ENCODE measurements at places on chromosomes 1 and 21.

- DNase-seq, result no peak
These were observed 36.2 kb upstream of the EDEM3 start for GRCh38 chr1:184790642-184791549.

GRCh38 chr1:118290571-118290970, 105.5 kb upstream of the SPAG17 start:
- no peak for DNase-seq

DNA sequence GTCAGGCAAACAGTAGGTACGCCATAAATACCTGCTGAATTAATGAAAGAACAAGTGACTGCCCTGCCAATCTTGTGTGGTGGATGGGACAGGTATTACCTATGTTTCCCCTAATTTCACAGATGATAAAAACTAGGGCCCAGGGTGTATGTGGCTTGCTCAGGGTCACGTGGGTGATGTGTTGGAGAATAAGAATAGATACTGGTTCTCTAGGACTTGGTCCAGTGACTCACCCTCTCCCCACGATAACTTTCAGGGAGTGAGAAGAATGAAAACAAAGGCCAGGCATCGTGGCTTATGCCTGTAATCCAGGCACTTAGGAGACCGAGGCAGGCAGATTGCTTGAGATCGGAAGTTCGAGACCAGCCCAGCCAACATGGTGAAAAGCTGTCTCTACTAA, 26.7 kb downstream of the SLC26A9 start:
- no peak for DNase-seq

GRCh38 chr1:55127827-55128343, 87.3 kb downstream of the USP24 start:
- DNase-seq, result no peak

- no peak for DNase-seq
These were observed 24.7 kb upstream of the POGK start for GRCh38 chr1:166814611-166815010.

DNA sequence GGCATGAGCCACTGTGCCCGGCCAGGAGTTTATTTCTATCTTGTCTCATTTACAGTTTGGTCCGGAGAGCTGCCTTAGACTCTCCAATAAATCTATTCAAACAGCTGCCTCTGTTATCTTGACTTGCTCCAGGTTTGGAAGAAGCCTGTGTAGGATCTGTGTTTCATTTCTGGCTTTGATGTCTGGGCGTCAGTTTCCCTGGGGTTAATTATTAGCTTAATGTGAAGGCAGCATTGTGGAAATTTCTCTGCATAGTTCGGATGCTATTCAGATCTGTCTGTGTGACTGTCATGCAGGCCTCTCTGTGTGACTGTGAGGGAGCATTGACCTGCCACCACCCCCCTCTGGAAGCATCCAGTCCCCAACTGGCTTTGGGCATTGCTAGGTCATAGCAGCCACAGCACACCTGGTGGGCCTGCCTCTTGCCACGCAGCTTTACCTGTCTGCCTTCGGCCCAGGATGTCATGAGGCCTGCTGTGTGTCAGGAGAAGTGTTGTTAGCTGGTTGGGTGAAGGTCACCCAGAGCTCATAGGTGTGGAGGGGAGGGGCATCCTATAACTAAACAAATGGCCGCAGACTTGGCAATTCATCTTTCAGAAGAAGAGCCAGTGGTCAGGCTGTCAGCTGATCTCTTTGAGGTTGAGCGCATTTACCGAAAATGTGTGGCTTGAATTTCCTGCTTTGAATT, 9.8 kb downstream of the IFNGR2 start:
- DNase-seq, result no peak

- no peak for DNase-seq
These were observed 11.5 kb upstream of the KCNT2 start for GRCh38 chr1:196619721-196620120.

DNA sequence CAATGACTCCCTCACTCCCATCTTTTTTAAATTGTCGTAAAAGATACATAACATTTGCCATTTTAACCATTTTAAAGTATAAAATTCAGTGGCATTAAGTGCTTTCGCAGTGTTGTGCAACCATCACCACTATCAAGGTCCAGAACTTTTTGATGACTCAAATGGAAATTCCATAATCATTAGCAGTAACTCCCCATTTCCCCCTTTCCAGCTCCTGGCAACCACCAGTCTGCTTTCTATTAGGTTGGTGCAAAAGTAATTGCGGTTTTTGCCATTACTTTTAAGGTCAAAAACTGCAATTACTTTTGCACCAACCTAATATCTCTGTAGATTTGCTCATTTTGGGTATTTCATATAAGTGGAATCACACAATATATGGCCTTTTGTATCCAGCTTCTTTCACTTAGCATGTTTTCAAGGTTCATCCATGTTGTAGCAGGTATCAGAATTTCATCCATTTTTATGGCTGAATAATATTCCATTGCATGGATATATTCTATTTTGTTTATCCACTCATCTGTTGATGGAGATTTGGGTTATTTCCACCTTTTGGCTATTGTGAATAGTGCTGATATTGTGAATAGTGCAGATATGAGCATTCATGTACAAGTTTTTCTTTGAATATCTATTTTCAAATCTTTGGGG, 159.7 kb downstream of the HIVEP3 start:
- DNase-seq, result no peak

GRCh38 chr1:202014915-202015661, 4.7 kb downstream of the ELF3 start:
- DNase-seq, result no peak

- no peak for DNase-seq
These were observed 459.7 kb upstream of the ZP4 start for GRCh38 chr1:238350471-238350870.

DNA sequence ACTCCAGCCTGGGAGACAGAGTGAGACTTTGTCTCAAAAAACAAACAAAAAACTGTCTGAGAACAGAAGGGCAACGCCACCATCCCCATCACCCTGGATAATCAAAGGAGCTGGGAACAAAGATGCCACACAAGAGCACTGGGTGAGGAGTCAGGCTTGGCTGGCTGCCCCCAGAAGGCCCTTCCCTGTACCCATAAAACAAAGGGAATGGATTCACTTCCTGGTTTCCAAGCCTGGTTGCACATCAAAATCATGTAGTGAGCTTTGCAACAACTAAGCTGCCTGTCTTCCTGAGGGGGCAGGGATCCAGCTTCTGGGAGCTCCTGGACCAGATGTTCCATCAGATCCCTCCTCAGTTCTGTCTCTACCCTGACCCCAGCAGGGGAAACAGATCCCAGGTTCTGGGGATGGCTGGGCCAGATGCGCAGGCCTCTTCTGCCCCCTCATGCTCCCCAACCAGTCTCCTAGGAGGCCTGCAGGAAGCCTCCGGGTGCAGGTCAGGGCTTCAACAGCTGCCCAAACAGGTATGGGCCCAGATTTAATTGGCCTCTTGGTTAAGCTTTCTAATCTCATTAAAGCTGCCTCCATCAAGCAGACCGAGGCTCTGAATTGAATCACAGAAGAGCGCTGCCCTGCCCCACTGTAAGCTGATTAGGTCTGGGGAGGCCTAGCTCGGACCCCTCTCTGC, 97.8 kb downstream of the MRPL37 start:
- no peak for DNase-seq

- DNase-seq, result no peak
These were observed 23.2 kb upstream of the BECN2 start for GRCh38 chr1:241934201-241934848.

DNA sequence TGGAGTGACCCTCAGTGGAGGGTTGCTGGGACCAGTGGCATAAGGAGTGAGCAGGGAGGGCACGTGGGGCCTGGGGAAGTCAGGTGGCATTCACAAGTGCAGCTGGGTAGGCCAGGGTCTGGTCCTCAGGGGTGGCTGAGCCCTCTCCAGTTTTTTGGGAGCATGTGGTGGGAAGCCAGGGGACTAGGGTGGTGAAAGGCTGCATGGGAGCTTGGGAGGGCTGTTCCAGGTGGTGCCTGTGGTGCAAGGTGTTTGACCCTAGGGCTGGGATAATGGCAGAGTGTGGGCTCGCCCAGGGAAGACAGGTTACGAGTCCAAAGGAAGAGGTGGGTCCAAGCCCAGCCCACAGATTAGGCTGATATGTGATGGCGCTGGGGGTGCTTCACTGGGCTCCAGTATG, 30.5 kb downstream of the MAN1C1 start:
- DNase-seq, result no peak

DNA sequence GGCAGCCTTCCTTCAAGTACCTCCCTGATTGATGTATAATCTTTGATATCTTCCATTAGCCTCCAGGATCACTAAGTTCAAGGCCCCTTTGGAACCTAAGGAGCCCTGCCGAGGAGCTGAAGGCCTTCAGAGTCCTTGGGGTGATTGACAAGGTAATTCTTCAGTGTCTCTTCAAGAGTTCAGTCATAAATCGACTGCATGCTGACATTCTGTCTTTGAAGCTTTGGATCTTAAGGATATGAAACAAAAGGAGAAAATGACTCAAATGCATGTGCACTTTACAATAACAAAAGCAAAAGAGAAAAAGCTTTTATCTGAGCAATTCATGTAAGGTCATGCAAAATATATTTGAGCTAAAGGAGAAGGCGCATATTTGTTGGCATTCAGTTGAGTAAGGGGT, 125.3 kb downstream of the RPS6KC1 start:
- DNase-seq, result peak; percentile 73

GRCh38 chr1:157147906-157148700, 9.9 kb upstream of the ETV3 start:
- DNase-seq, result no peak

GRCh38 chr1:168227620-168228019, 1.8 kb downstream of the SFT2D2 start:
- no peak for DNase-seq

- DNase-seq, result no peak
These were observed 42.0 kb upstream of the TSPEAR start for GRCh38 chr21:44753357-44753756.

DNA sequence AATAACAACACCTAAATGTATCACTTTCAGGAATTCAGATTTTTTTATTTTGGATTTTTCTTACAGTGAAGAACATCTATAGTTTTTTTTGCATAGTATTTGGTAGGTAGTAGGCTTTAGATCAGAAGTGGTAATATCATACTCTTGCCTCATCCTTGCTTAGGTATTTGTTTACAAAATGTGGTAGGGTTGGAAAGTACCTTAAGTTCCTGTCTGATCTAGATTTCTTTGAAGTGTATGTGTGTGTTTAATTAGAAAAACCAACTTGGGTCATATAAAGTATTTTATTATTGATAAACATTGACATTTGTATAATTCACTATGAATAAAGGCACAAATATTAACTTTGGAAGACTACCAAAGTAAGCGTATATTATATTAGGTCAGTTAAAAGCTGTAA, 85.3 kb upstream of the GPR88 start:
- no peak for DNase-seq

GRCh38 chr1:25038699-25039098, 108.6 kb upstream of the RUNX3 start:
- DNase-seq, result no peak

GRCh38 chr1:78210175-78210574, 164.4 kb downstream of the GIPC2 start:
- DNase-seq, result no peak

DNA sequence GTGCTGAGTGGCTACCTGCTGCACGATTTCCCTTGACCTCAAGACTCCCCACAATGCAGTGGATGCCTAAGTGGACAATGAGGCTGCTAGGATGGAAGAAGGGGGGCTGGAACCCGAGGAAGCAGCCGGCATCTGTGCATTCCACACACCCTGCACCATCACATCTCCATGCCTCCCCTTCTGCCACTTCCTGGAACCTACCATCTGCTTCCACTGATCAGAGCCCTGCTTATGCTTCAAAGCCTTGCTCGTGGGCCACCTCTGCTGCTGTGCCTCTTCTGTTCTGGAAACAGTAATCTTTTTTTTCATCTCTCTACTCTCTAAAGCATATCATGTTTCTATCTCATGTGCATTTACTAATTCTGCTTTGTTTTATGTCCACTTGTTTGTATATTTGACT, 66.2 kb upstream of the WDR26 start:
- no peak for DNase-seq

DNA sequence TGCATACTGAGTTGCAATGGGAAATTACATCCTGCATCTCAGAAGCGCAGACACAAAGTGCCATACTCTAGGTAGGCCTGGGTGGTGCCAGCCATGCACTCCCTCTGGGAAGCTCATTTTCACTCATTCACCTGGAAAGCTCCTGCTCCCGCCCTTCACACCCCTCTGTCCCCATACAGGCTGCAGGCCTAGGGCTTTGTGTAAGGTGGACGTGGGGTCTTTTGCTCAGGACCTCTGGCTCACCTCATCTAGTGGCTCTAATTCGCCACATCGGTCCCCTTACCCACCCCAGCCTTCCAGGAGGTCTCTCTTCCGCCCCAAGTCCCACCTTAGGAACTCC, 751 bp downstream of the MRPS15 start:
- no peak for DNase-seq

DNA sequence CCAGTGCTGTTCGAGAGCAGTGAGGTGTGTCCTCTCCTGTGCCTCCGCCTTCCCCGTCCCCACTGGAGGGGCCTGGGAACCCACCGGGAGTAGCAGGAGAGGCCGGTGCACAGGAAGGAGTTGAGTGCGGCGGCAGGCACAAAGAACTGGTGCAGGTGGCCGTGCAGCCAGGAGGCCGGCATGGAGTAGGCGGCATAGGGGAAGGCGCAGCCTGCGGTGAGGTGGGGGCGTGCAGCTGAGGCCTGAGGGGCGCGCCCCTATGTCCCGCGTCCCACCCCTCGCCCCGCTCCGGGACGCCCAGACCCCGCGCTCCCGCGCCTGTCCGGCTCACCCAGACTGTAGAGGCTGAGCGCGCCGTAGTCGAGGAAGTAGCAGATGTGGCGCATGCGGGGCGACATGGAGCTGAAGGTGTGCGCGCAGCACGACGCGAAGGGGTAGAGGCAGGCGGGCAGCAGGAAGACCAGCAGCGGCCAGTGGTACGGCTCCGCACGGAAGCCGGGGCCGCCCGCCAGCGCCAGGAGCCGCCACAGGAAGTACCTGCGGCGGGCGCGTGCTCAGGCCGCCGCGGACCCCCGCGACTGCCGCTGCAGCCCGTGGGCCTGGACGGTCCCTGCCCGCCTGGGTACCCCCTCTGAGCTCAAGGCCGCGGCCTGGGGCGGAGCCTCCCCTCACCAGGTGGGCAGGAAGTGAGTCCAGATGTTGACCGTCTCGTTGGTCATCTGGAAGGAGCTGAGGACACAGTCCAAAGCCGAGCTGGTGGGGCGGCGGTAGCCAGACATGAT, 2.2 kb downstream of the PAQR6 start:
- no peak for DNase-seq

Data from HCT116 (cell line).